ENCODE measurements at places on chromosomes 13 and 19. TPM values are rescaled to one million over a fixed set of nuclear protein-coding genes. Genes with fewer than 3 reads are reported as not detected.

- DNase-seq = no peak
Observed at GRCh38 chr19:6354098-6354674, 7.1 kb upstream of the CLPP start.

DNA sequence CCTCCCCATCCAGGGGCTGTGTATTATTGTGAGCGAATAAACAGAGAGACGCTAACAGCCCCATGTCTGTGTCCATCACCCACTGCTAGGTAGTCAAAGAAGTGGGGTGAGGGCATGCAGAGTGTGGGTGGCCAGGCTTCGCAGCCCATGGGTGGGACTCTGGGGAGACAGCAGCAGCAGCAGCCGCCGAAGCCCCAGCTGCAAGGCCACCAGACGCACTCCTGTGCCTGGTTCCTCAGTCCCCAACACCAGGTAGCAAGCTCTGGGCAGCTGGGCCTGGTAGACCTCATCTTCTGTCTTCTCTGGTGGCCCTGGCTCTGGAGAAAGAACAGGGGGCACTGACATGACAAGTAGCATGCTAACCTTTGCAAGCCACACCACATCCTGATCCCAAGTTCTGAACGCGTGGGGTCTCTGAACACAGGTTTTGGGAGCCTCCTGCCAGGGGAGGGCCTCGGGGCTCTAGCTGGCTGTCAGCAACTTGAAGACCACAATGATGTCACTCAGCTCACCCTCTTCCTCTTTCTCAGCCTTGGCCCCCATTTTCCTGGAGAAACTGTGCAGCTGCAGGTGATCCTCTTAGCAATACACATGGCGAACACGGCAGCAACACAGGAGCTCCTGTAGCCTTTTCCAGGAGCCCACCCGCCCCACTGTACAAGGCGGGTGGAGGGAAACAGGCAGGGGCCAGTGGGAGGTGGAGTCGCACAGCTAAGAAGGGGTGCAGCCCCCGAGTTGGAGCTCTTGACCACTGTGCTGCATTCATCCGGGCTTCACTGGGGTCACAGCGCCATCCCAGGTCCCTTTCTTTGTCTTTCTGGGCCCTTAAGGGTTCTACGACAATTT is 5.8 kb downstream of the FUZ start:
- no peak for DNase-seq

- peak; percentile 63 for DNase-seq
Observed at GRCh38 chr19:571566-571974, 826 bp upstream of the BSG start.

DNA sequence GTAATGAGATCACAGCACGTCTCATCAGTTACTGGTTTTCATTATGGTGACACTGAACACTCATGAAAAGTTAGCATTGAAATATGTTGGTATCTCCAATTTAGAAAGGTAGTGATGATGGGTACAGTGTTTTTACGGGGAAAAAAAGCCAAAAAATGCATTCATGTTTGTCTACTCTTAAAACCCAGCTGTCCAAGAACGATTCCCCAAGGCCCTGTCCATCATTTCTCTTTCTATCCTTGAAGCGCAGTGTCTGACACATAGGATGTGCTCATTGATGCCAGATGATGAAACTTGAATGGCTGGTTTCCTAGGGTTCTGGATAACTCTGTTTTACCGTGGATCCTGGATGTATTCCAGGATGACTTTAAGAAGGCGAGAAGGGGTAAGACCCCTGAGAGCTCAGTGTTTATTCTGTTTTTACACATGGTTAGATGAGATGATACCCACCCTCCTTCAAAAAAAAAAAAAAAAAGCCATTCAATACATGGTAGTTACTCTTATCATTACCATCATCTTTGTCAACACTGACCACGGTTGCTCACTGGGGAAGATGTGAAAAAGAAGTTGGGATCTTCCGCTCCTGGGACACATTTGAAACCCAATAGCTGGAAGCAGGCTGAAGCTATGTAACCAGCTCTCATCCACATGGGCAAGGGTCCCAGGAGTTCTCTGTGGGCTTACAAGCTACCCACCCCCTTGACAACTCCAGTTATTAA is 22.5 kb downstream of the SERP2 start:
- no peak for DNase-seq

- DNase-seq = no peak
Observed at GRCh38 chr13:83549671-83550070, 332.6 kb downstream of the SLITRK1 start.

GRCh38 chr19:49150106-49150943 is 4.9 kb downstream of the HRC start:
- peak; percentile 94 for DNase-seq

DNA sequence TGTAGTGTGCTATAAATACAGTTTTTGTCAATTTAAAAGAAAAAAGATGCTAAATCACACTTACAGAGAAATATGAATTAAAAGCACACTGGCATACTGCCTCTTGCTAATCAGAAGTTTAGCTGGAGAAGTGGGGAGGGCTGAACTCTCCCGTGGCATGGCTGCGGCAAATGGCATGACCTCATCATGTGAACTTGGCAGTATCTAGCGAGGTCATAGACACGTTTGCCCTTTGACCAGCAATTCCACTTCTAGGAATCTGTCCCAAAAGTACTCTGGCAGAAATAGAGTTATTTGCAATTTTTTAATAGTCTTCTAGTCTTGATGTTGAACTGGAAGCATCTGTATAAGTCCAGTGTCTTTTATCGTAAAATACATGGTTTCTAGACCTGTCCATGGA is 42.0 kb upstream of the MCF2L start:
- no peak for DNase-seq

DNA sequence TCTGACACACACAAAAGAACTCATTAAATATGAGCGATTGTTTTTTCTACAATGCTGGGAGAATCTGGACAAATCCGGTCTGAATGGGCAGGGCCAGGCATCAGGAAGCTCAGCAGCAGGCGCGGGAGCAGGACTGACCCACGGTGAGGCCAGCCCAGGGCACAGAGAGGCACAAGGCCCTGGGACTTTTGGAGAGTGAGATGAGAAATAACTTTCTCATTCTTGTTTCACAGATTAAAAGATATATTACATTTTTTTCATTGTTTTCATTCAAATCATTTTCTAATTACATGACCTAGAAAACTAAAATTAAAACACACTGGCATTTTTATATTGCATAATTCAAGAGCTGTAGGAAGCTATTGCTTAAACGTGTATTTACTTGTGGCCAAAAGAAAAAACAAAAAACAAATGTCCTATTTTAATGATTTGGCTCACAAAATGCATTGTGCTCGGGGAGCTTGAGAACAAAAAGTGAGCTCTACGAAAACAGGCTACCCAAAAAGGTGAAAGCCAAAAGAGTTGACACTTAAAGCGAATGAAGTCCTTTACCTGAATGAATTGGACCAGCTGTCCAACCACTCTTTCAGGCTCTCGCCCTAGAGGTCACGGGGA is 133.1 kb downstream of the TNFRSF19 start:
- no peak for DNase-seq

DNA sequence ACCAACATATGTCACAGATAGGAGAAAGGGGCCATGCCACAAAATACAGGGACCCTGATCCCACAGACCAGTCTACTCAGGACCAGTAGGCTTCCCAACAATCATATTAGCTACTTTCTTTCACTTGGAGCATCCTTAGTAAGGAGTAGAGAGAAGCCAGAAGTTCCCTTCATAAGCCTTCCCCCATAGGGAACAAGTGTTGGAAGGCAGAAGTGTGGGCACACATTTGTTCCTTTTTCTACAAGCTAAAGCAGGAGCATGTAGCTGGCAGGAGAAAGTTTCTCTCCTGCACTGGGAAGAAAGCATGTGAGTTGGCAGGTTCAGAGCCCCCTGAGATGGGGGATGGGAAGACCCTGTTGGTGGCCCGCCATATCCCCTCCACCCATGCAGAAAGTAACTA is 165.4 kb downstream of the KCTD12 start:
- DNase-seq = no peak

- DNase-seq = no peak
Observed at GRCh38 chr19:32206065-32206464, 139.3 kb upstream of the ZNF507 start.

DNA sequence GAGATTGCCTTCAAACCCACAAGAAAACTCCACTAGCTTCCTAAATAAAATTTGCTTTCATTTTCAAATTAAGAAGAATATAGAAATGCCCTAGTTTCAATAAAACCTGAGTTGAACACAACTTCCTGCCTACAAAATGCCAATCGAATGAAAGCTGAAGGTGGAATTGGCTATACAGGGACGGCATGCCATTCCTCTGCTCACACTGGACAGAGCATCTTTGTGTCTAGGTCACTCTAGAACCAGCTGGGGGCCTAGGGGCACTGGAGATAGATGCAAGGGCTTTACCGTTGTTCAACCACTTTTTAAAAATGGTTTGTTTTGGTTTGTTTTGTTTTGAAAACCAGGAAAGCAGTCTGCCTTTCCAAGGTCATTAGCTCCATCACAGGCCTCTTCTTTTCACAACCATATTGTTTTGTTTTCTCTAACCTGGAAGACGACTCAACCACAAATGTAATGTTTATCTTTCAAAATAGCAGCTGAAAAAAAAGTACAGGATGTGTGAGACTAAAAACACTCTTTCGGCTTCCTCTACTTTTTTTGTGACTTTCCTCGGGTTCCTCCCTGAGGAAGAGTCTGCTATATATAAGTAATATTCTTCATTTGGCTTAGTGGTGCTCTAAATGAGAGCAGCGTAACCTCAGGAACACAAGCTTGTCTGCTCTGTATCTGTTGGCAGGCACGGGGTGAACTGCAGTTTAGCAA is 11.9 kb upstream of the ITM2B start:
- no peak for DNase-seq

DNA sequence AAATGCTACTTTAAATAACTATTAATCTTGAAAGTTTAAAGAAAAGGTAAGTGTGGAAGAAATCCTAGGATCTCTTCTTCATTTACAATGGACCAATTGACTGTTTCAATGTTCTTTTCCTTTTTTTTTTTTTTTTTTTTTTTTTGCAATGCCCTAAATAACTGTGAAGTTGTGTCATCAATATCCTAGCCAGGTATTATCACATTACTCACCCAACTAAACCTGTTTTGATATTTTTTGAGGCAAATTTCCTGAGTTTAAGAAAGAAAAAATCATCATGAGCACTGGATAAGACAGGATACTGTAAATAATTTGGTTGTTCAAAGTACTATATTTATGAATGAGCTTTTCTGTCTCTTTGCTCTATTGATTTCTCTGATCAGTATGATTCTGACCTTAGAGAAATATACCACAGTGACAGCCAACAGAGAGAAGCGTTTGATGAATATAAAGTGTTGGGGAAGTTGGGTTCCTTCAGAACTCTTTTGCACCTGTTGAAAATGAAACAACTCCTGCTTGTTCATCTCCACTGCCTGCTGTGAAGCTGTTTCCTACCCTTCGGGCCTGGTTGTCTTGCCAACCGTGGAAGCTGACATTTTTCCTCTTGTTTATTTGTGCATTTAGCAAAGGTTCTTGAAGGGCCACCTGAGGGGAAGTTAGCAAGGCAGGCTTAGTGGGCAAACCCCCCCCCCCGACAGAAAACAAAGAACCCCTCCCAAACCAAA is 1220.5 kb upstream of the SLC10A2 start:
- DNase-seq = peak; percentile 46

GRCh38 chr13:74064805-74065312 is 69.3 kb downstream of the KLF12 start:
- no peak for DNase-seq

- DNase-seq = peak; percentile 15
Observed at GRCh38 chr13:40992678-40993518, 26.2 kb downstream of the ELF1 start.

DNA sequence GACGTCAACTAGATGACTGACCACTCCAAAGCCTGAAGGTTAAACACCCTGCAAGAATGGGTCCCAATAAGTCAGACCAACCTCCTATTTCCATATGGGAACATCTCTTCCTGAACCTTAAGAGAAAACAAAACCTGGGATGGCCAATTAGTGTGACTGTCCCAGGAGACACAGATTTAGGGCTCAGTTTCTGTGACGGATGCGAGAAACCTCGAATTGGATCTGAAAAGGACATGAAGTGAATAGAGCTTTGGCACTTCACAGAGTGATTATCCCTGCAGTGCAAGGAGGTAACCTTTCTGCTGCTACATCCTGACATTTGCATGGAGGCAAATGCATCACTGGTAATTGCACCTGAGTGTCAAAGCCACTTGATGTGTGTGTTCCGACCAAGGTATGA is 442.2 kb upstream of the KLF12 start:
- no peak for DNase-seq

GRCh38 chr19:41144403-41144802 is 30.2 kb downstream of the CYP2F1 start:
- peak; percentile 83 for DNase-seq

GRCh38 chr19:33687481-33688170 is 65.9 kb downstream of the CHST8 start:
- no peak for DNase-seq

DNA sequence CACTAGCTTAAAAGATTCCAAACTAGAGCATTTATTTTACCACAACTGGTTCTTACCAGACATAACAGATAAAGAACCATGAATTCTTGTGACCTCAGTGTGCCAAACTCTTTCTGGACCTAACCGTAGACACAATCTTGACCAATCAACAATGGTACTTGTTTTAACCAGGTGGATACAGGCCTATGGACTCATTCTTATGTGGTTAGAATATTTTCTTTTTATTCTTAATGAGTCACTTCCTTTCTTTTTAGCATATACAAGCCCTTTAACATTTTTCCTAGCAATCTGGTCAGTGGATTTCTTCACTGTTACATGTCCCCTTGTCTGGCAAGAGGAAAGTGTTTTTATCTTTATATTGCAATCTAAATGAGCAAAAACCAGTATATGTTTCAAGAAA is 792.1 kb upstream of the SPRY2 start:
- DNase-seq = no peak

- no peak for DNase-seq
Observed at GRCh38 chr13:29722415-29722814, 126.9 kb upstream of the SLC7A1 start.

GRCh38 chr13:45242070-45242469 is 41.2 kb upstream of the KCTD4 start:
- DNase-seq = no peak

- DNase-seq = no peak
Observed at GRCh38 chr13:72153272-72153671, 286.3 kb upstream of the DACH1 start.

Gene KLK12
- not detected for total RNA-seq

Gene ELSPBP1
- not detected for total RNA-seq

Gene C1QTNF9
- not detected for total RNA-seq

Gene KLF1
- 0.64 TPM for total RNA-seq

Gene TPTE2
- 0.17 TPM for total RNA-seq

Gene CYSLTR2
- total RNA-seq = not detected

Gene ZNF331
- 44.2 TPM for total RNA-seq

Gene ZNF253
- 54.5 TPM for total RNA-seq

Gene SLC7A10
- total RNA-seq = 0.79 TPM

Gene DPY19L3
- 49.9 TPM for total RNA-seq

Gene AKT1S1
- 2.3 TPM for total RNA-seq
